ENCODE measurements at places on chromosomes 6 and 20. TPM values are rescaled to one million over a fixed set of nuclear protein-coding genes. Genes with fewer than 3 reads are reported as not detected.
A peak's percentile ranks its signal among the peaks of the same experiment; 100 is the strongest.

The PM20D2 gene
- total RNA-seq: 4.3 TPM

The MAFB gene
- total RNA-seq: 61.5 TPM

The CAGE1 gene
- total RNA-seq: 0.25 TPM

The SYNDIG1 gene
- total RNA-seq: 1.5 TPM

DNA sequence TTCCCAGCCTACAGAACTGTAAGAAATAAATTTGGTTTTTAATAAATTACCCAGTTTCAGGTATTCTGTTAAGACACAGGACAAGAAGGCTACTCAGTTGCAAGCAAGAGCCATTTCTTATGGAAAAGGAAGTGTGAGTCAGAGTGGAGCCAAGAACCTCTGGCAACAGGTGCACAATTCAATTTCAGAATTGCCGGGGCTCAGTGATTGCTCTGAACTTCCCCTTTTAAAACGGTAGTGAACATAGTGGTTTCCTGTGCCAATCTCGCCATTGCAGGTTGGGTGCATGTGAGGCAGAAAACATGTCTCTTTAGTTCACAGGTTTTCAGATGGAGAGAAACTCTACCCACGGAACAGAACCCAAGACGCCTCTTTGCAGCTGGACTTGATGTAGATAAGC lies 16.4 kb downstream of the PIGT start:
- H3K4me1 ChIP-seq: no peaks in the 10 kb centered on the region
- H3K27me3 ChIP-seq: no peaks in the 10 kb centered on the region
- no peak for DNase-seq
- no peaks in the 10 kb centered on the region for H3K36me3 ChIP-seq

The IL22RA2 gene
- not detected for total RNA-seq

DNA sequence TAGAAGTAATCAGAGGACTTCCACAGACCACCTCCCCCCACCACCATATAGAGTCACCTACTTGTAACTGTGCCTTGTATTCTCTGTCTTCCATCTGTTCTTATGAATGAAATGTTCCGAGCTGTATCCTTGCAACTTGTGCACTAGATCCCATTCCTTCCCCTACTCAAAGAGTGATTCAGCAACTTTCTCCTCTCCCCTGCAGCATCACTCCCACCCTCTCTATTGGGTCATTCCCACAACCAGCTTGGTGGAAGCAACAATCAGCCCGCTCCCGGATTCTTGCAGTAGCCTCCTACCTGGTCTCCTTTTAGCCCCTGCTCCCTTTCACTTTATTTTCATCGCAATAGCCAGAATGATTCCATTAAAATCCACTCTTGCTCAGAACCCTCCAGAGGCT lies 34.9 kb upstream of the REV3L start:
- no peaks in the 10 kb centered on the region for H3K4me1 ChIP-seq
- no peak for DNase-seq
- H3K4me3 ChIP-seq: no peak overlapping the region
- no peak overlapping the region for H3K27ac ChIP-seq

- H3K27ac ChIP-seq: no peak overlapping the region
- no peaks in the 10 kb centered on the region for H3K27me3 ChIP-seq
- H3K4me3 ChIP-seq: no peak overlapping the region
- DNase-seq: no peak
Observed at GRCh38 chr6:11491596-11492463, 45.7 kb upstream of the TMEM170B start.

The SCRT2 gene
- total RNA-seq: not detected

DNA sequence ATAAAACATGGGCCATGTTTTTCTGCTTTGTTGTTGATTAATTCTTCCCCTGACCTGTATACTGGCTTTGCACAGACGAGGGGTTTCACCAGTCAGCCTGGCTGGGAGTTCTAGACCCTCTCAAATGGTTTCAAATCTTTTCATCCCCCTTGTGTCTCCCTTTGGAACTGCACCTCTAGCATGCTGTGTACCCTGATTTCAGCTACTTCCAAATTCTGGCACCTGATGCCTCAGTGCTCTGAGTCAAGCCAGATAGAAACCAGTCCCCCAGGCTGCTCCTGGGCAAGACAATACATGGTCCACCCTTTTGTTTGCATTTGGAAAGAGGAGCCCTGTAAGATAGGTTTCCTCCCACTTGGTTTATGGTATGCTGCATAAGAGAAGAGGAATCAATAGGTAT lies 290.2 kb downstream of the BTBD3 start:
- no peak overlapping the region for H3K4me3 ChIP-seq
- peak; percentile 15 for DNase-seq
- no peaks in the 10 kb centered on the region for H3K36me3 ChIP-seq

- peak; percentile 71 for DNase-seq
- no peaks in the 10 kb centered on the region for H3K27me3 ChIP-seq
- peak within 1 kb of the TSS; percentile 71 for H3K27ac ChIP-seq
- H3K36me3 ChIP-seq: no peaks in the 10 kb centered on the region
Observed at GRCh38 chr6:18154507-18155149, at the start of gene TPMT. Gene TPMT (minus strand): TSS chr6:18155077. CDS start chr6:18149127, 5,950 bp downstream.

- no peaks in the 10 kb centered on the region for H3K4me1 ChIP-seq
- no peaks in the 10 kb centered on the region for H3K27me3 ChIP-seq
- no peak overlapping the region for H3K4me3 ChIP-seq
- H3K36me3 ChIP-seq: no peaks in the 10 kb centered on the region
Observed at GRCh38 chr6:124854338-124854922, 107.8 kb upstream of the RNF217 start.

DNA sequence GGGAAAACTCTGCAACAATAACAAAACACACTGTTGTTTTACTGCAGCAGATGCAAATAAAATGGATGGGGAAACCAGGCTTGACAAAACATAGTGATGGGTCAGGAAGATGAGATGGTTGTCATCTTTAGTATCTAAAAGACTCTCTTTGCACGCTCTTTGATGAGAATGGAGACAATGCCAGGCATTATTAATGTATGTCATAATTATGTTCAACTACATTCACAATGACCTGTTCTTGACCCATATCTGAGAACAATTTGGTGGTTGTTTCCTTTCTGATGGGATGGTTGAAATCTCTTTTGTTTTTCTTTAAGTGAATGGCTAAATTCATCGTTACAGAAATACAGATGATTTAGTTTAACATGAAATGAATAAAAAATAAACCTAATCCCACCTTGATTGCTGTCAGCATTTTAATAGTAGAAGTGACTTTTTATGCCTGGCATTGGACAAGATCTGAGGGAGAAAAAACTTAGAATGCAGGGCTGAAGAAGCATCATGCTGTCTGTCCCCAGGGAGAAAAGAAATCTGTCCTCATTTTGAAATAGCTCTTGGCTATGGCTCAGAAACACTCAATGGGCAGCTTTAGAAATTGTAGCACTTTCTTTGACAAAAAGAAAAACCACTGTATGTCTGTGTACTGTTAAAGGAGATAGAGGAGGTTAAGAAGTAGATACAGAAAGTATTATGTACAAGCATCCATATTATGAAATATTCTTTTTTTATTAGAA lies 12.4 kb upstream of the GRIK2 start:
- H3K4me1 ChIP-seq: no peaks in the 10 kb centered on the region
- no peaks in the 10 kb centered on the region for H3K27me3 ChIP-seq
- H3K4me3 ChIP-seq: no peak overlapping the region

- no peak for DNase-seq
- H3K36me3 ChIP-seq: no peaks in the 10 kb centered on the region
- H3K4me1 ChIP-seq: no peaks in the 10 kb centered on the region
- no peak overlapping the region for H3K4me3 ChIP-seq
- no peaks in the 10 kb centered on the region for H3K27me3 ChIP-seq
- no peak overlapping the region for H3K27ac ChIP-seq
Observed at GRCh38 chr6:6611486-6611885, 23.0 kb downstream of the LY86 start.

The CCN5 gene
- total RNA-seq: 34.6 TPM

The CST2 gene
- not detected for total RNA-seq

The RAB44 gene
- total RNA-seq: not detected

The FIG4 gene
- total RNA-seq: 9.2 TPM

DNA sequence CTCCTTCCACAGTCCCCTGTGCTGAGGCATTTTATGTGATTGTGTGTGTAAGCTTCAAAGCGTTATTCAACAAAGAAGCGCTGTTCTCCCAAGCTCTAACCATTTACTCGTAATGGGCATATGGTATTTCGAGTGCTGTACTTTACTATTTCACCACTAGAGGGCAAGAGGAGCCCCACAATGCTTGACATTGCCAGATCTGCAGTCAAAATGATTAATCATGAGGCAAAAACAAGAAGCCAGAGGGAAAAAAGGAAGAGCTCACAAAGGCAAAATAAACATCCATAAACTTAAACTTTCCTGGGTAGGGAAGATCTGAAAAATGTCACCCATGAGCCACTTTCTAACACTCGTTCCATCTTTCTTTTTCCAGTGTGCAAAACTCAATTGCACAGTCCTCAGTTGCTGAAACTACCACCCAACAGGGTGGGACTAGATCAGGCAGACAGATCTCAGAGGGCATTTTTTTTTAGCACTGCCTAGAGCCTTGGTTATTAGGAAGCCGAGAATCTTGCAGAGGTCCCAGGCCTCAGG lies 215.0 kb upstream of the PLCB4 start:
- H3K4me1 ChIP-seq: peaks cover 20% of the 10 kb centered on the region
- no peaks in the 10 kb centered on the region for H3K27me3 ChIP-seq
- DNase-seq: no peak
- H3K4me3 ChIP-seq: no peak overlapping the region
- H3K27ac ChIP-seq: no peak overlapping the region

DNA sequence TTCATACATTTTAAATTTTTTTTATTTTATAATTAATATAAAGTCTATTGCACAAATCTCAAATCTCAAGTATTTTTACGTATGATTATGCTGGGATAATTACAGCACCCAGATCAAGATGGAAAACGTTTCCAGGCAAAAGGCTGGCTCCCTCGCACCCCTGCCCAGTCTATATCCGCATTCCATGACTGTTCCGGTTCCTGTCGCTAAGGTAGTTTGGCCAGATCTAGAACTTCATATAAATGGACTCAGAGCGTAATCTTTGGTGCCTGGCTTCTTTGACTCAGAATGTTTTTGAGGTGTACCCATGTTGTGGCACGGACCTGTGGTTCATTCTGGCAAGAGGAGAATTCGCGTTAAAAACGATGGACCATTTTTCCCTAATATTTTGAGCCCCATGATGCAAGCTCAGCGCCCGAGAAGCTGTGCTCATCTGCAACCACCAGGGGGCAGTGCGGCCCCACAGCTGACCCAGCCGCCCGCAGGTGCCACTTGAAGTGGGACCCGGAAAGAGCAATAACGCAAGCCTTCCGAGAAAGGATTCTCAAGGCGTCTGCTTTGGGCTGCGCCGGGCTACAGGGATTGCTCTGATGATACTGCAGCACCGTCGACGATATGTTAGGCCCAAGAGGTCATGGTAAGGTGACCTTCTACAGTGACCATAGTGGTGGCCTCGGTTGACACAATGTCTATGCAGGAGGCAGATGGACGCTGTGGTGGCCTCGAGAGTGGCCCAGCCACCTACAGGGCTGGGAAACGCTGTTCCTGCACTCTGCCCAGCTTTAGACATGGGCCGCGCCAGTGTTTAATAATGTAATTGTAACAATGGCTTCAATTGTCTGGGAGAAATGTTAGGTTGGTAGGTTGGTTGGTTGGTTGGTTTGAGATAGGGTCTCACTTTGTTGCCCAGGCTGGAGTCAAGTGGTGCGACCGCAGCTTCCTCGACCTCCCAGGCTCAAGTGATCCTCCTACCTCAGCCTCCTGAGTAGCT lies 160.1 kb downstream of the ZMYND8 start:
- H3K4me3 ChIP-seq: no peak overlapping the region
- no peak overlapping the region for H3K27ac ChIP-seq
- H3K27me3 ChIP-seq: no peaks in the 10 kb centered on the region
- H3K36me3 ChIP-seq: no peaks in the 10 kb centered on the region
- DNase-seq: peak; percentile 87

GRCh38 chr20:8509809-8510208 lies 377.7 kb downstream of the PLCB1 start:
- H3K36me3 ChIP-seq: no peaks in the 10 kb centered on the region
- no peak for DNase-seq
- no peaks in the 10 kb centered on the region for H3K4me1 ChIP-seq
- no peaks in the 10 kb centered on the region for H3K27me3 ChIP-seq

- no peaks in the 10 kb centered on the region for H3K27me3 ChIP-seq
- H3K27ac ChIP-seq: no peak overlapping the region
- no peak overlapping the region for H3K4me3 ChIP-seq
- H3K4me1 ChIP-seq: no peaks in the 10 kb centered on the region
Observed at GRCh38 chr6:81818901-81819361, 66.5 kb upstream of the TENT5A start.

- DNase-seq: no peak
- H3K4me3 ChIP-seq: no peak overlapping the region
- no peaks in the 10 kb centered on the region for H3K27me3 ChIP-seq
- H3K36me3 ChIP-seq: no peaks in the 10 kb centered on the region
- no peak overlapping the region for H3K27ac ChIP-seq
Observed at GRCh38 chr20:48482790-48483189, 345.0 kb downstream of the PREX1 start.

The BTN1A1 gene
- 0.28 TPM for total RNA-seq

DNA sequence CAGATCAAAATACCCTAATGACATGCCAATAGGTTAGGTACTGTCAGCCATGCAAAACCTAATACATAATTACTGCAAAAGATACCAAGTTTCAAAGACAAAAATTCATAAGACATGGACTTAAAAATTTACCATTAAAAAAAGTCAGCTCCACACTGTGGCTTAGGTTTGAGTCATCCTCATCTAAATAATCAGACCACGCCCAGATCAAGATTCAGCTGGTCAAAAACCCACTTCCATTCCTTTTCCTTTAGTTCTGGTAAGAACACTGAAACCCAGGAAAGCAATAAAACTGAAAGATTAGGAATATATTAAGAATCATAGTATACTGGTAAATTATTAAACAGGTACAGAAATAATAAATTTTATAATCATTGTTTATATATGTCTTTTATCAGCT lies 81.0 kb upstream of the ASF1A start:
- no peak overlapping the region for H3K4me3 ChIP-seq
- DNase-seq: no peak
- H3K27ac ChIP-seq: no peak overlapping the region
- no peaks in the 10 kb centered on the region for H3K27me3 ChIP-seq
- no peaks in the 10 kb centered on the region for H3K36me3 ChIP-seq

The OXT gene
- total RNA-seq: 0.83 TPM

- H3K36me3 ChIP-seq: no peaks in the 10 kb centered on the region
- H3K4me1 ChIP-seq: no peaks in the 10 kb centered on the region
- H3K27ac ChIP-seq: no peak overlapping the region
- no peak for DNase-seq
- H3K27me3 ChIP-seq: no peaks in the 10 kb centered on the region
- H3K4me3 ChIP-seq: no peak overlapping the region
Observed at GRCh38 chr6:157267654-157268053, 55.7 kb downstream of the TMEM242 start.

- H3K36me3 ChIP-seq: no peaks in the 10 kb centered on the region
- no peak overlapping the region for H3K4me3 ChIP-seq
- no peak overlapping the region for H3K27ac ChIP-seq
- H3K27me3 ChIP-seq: no peaks in the 10 kb centered on the region
- no peak for DNase-seq
- no peaks in the 10 kb centered on the region for H3K4me1 ChIP-seq
Observed at GRCh38 chr20:11832851-11833250, 84.8 kb upstream of the BTBD3 start.
